Putamen (tissue), 1 donor: ENCODE measurements at places on chromosomes 5 and 9.

DNA sequence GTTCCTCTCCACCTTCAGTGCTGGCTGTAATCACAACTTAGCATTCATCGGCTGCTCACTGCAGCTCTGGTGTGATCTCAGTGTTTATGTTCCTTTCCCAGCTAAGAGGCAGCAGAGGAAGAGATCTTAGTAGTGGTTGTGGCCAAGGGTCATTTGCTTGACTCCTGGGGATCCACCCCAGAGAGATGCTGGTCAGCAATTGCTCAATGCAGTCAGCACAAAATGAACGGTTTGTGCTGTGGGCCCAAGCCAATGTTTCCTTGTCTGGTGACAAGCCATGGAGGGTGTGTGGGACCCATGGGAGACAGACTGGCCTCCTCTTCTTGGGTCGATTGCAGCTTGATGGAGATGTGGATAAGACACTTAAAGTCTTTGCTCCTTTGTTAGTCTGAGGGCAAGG is 16.1 kb upstream of the FRMD3 start:
- no peak for DNase-seq

GRCh38 chr9:110316261-110317075 is 21.2 kb downstream of the TXNDC8 start:
- no peak for DNase-seq

GRCh38 chr9:115456515-115456914 is 338.6 kb upstream of the TNC start:
- no peak for DNase-seq

- DNase-seq: no peak
Measured at GRCh38 chr9:28502741-28503140, 929.5 kb upstream of the C9orf72 start.

- no peak for DNase-seq
Measured at GRCh38 chr5:154324033-154324432, 121.8 kb upstream of the SAP30L start.

DNA sequence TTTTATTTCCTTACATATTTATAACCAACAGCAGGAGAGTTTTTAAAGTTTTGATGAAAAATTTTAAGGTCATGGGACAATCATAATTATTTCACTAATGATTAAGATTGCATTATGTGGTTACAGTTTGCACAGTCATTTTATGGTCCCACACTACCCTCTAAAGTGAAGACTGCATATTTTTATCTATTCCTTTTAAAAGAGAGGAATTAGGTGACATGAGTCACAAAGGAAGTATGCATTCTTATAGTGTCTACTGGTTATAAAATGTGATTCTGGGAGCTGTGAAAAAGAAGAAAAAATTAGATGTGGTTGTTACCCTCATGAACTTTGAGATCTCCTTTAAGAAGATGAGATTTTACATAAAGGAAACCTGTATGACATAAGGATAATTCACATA is 87.9 kb upstream of the GRIA1 start:
- peak; percentile 7 for DNase-seq
